Activated naive CD4-positive, alpha-beta T cell treated with anti-CD3 and anti-CD28 coated beads for 36 hours (primary cell): ENCODE measurements at places on chromosomes 6 and 20. TPM values are rescaled to one million over a fixed set of nuclear protein-coding genes. Genes with fewer than 3 reads are reported as not detected.

VSX1 gene
- not detected for total RNA-seq

FAXC gene
- not detected for total RNA-seq

COL9A1 gene
- not detected for total RNA-seq

- no peak for DNase-seq
These were observed 205.7 kb upstream of the ARG1 start for GRCh38 chr6:131367206-131367873.

GRCh38 chr20:48581167-48581566 lies 246.6 kb downstream of the PREX1 start:
- DNase-seq, result no peak

GRCh38 chr6:86913795-86914194 lies 23.5 kb upstream of the HTR1E start:
- no peak for DNase-seq

DNA sequence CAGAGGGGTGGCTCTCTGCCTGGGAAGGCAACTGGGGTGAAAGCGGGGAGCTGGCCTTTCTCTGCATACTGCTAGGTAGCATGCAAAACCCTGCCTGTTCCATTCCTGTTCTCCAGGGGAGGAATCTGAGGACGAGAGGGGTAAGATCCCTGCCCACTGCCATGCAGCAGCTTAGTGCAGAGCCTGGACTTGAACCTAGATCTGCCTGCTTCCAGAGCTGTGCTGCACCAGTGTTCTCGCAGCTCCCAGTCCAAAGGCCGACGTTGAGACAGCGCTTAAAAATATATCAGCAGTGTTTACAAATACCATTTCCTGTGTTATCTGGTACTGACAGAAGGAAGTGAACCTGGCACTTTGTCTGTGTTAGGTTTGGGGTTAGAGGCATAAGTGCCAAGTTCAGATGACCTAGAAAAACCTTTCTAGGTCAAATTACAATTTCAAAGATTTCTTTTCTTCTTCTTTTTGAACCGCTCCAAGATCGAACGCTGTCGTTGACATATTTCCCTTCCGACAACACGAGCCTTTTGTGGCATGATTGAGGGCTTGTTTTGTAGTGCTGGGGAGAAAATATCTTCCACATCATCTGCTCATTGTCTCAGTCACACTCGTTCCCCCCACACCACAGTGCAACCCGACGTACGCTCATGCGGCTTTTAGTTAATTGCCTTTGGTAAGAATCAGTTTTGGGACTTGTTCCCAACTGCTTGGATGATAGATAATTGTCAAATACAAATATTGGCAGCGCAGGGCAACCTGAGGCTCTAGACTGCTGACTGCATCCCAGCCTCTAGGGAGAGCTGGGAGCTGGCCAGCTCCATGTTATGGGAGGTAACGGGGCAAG lies 44.6 kb downstream of the TOX2 start:
- no peak for DNase-seq

- no peak for DNase-seq
These were observed 86.4 kb upstream of the FRMD1 start for GRCh38 chr6:168165373-168165772.

DNA sequence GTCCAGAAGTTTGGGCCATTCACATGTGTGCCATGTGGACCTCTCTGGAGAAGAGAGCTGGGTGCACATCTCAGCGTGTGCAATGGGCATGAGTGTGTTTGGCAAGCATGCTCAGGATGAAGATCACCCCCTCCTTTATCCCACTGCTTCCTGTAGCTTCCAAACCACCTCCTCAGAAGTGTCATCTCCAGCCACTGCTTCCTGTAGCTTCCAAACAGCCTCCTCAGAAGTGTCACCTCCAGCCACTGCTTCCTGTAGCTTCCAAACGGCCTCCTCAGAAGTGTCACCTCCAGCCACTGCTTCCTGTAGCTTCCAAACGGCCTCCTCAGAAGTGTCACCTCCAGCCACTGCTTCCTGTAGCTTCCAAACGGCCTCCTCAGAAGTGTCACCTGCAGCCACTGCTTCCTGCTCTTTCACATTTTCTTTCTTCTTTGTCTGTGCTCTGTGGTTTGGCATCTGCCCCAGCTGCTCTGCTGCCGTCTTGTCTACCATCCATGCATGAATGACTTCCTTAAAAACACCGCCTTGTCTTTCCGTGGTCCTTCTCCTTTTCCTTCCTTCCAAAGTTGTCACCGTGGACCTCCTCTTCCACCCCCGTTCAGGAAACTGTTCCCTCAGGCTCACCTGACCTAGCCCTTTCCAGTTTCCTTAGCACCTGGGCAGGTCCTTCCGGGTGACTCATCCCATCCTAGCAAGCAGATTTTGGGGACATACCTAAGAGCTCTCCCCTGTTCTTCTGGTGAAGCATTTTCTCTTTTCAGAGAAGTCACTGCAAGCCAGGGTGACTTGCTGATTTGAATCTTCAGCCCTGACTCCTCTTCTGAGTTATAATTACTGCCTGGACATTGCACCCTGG lies 43.5 kb upstream of the TIAM2 start:
- DNase-seq, result peak; percentile 53

DNA sequence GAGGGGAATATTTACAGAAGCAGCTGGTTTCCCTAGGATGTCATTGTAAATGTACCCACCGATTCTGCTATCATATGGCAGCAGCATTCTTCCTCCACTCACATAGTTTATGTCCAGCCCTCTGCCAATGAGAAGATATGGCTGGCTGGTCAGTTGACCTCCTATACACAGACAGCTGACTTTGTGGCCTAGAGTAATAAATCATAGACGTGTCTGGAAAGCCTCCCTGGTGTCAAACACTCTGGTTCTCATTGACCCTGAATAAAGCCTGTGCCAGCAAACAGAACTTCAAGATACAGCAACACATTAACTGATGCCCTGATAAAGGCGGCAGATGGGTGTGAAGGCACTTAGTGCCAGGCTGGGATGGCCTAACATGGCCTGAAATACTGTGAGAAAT lies 52.6 kb downstream of the GPR63 start:
- no peak for DNase-seq

DNA sequence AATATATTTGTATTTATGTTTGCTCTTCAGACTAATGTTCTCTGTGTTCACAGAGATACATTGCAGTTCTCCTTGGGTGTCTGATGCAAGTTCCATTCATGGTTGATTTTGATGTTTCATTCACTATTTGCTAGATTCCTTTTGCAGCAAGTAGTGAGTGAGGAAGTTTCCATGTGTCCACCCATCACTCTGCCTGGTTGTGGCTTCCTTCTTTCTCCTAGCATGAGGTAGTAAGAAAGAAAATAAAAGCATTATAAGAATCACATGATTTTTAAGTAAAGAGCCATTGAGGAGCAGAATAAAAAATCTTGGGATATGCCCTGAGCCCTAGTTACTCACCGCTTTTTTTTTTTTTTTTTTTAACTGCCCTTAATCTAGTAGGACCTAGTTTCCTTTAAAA lies 8.7 kb downstream of the SASH1 start:
- DNase-seq, result no peak

DNA sequence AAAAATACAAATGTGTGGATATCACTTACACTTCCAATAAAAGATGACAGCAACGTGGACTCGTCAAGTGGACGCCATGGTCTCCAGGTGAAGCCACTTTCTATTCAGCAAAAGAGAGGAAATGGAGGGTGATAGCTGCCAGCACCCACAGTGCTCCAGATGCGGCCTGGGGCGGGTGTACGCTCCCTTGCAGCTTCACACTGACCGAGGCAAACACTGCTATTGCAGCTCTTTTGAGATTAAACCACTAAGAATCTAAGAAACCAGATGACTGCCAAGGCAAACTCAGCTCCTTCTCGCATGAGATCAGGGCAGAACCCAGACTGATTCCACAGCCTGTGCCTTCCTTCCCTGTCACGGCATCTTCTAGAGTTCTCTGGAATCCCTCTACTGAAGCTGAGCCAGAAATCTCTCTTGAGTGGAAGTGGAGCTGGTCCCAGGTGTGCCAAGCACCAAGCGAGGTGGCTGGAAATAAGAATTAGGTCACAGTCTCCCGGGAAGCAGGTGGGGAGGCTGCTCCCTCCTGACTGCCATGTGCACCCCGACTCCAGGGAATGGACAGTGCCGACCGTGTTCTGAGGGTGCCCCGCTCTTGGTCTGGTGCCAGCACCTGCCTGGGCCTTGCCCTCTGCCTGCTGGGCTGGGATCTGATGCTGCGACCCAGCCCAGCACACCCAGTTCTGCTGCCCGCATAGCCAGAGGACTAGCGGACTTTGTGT lies 90.1 kb upstream of the AFDN start:
- DNase-seq, result no peak

GRCh38 chr6:9140951-9141460 lies 705.7 kb upstream of the SLC35B3 start:
- DNase-seq, result no peak

GRCh38 chr6:161676586-161676985 lies 402.7 kb upstream of the AGPAT4 start:
- no peak for DNase-seq
